AG09309 (cell line): ENCODE measurements at places on chromosomes 2 and 18.
A peak's percentile ranks its signal among the peaks of the same experiment; 100 is the strongest.

DNA sequence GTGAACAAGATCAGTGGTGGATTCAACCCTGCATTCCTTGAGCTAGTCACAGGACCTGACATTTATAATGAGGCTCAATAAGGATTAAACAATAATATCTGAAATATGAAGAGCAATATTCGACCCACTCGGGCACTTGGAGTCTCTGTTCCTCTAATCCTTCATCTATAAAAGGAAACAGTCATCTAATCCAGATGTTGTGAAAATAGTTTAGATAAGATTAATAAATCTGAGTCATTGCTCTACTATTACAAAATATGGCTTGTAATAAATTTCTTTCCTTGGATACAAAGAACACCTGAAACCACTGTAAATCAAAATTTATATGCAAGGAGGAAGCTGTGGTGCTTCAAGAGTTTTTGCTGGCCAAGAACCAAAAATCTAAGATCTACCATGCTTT lies 846.9 kb upstream of the ACVR2A start:
- no peak for DNase-seq

GRCh38 chr2:107687073-107687472 lies 139.6 kb upstream of the RGPD4 start:
- DNase-seq, result no peak

DNA sequence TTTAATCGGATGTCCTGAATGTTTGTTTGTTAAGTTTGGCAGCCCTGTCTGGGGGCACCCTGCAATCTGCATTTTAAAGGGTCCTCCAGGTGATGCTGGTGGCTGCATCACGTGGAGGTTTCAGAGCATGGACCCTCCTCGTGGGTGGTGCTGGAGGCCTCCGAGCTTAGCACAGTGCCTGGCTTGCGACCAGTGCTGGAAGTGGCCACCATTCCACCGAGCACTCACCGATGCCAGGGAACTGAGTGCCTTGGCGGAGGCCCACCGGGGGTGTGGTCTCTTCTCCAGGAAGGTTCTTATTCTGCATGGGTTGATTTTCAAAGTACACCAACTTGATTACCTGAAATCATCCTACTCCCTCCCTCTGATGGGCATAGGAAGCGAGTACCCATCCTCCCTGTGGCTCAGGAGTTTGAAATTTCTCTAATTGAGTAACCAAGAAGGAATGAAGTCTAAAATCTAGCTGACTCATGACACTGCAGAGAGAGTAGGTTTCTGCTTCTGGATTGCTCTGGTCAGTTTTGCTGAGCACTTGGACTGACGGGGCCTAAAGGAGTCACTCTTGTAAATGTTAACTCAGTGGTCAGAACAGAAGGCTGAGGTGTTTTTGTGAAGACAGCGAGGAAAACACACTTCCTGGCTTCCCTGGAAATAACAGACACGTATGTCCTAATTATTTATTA lies 58.1 kb upstream of the SLC66A3 start:
- peak; percentile 34 for DNase-seq

DNA sequence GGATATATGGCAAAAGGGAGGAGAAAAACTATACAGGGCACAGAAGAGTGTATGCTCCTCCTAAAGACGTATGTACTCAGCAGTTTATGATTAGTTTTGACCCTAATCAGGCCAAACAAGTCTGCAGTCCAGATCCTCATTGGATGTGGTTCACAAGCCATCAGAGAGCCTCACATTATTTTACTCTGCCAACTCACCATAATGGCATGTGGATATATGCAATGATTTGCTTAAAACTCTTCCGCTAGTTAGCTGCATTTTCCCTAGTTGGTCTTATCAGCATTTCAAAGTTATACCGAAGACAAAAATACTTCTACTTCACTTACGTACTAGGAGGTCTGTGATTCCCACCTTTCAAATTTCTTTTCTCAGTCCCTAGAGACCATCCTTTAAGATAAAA lies 198.4 kb downstream of the CMPK2 start:
- no peak for DNase-seq

DNA sequence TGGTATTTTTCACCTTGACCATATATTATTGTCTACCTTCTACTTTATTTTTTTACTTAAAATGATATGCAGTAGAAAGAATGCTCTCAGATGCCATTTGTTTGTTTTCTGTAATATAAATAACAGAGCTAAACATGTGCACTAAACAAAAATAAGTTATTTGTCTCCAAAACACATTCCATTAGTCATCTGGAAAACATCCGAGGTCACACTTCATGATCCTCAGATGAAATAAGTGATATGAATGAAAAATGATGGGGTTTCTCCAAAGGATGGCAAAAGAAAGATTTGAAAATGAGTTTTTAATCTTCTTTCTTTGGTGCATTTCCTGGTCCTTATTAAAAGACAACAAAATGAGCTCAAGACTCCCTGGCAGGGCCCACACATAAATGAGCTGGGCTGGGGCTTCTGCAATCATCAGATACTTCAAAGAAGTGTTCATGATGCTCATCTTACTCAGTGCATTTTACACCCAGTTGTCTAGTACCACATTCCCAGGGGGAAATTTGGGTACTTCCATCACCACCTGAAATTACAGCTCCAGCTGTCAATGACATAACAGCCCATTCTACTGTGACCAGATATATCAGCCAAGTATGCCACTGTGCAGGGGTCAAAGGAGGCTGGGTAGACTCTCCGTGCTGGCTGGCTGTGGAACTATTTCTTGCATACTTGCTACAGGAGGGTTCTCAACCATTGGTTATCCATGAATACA lies 283.5 kb downstream of the PID1 start:
- DNase-seq, result no peak

DNA sequence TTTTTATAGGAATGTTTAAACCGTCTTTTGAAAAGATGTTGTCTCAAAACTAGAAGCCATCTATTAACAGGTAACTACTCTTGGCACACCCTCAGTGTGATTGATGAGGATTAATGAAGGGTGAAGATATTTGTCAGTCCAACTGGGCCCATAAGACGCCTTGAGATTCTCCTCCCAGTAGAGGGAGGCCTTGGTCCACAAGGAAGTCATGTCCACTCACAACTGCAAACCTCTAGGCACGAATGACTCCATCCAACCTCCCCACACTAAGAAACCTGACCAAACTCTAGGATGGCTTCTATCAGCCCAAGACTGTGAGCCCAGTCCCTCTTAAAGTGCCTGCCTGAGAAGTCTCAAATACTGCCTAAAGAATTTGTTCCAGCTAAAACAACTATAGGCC lies 19.2 kb upstream of the GRP start:
- peak; percentile 27 for DNase-seq
